ENCODE measurements at places on chromosomes 5 and 9.

GRCh38 chr9:85534340-85534739 is 207.4 kb downstream of the AGTPBP1 start:
- no peak for DNase-seq

- no peak for DNase-seq
These were observed 80.1 kb upstream of the PLPP6 start for GRCh38 chr9:4581861-4582565.

DNA sequence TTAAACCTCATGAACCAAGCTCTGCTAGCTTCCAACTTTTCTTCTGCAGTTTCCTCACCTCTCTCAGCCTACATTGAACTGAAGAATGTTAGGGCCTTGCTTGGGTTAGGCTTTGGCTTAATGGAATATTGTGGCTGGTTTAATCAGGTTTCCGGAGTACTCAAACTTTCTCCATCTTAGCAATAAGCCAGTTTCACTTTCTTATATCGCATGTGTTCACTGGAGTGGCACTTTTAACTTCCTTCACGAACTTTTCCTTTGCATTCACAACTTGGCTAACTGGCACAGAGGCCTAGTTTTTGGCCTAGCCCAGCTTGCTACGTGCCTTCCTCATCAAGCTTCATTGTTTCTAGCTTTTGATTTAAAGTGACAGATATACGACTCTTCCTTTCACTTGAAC is 81.0 kb upstream of the MAST4 start:
- DNase-seq, result no peak

DNA sequence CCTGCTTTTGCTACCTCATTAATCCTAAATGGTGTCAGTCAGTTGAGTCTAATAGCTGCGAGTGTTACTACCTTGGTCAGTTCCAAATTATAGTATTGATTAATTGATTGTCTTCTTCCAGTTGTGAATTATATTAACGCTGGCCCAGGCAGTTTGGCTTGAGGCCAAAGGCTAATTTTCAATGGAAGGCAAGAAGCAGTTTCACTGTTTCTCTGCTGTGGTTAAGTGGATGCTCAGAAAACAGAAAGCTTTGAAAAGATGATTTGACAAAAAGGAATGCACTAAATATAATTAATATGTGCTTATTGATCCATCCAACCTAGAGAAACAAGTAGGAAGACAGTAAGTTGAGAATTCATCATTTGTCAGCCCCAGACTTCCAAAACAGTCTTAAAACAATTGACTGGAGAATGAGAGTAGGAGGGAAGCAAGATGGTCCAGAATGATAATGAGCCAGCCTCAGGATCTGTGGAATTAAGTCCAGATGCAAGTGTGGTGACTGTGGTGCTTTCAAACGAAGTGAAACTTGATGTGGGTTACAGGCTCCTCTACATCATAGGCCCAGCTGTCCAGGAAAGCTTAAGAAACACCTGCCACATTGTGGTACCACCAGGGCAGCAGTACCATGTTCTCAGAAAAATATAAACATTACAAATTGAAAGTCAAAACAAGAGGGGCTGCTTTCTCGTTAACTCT is 1371.0 kb upstream of the DMAC1 start:
- no peak for DNase-seq

GRCh38 chr5:137699336-137700281 is 36.3 kb downstream of the KLHL3 start:
- DNase-seq, result no peak

- DNase-seq, result no peak
These were observed 6.4 kb upstream of the ANXA2R start for GRCh38 chr5:43046474-43046873.

- DNase-seq, result no peak
These were observed 20.5 kb upstream of the MEGF9 start for GRCh38 chr9:120734607-120735410.

DNA sequence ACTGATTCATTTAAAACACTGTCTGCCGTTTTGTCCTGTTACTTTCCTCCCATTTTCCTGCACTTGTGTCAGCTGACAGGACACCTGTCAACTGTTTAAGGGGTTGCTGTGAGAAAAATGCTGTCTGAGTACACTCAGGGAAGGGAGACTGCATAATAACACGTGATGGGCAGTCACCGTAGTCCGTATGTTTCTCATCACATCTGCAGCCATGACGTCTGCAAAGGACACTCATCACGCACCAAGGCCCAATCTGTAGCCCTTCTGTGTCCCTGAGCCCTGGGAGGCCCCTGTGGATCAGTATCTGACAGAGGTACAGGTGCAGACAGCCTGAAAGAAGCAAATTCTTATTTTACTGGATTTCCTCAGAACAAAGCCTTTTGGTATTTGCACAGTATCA is 396.3 kb downstream of the YTHDC2 start:
- DNase-seq, result no peak

GRCh38 chr5:96012399-96012798 is 50.7 kb upstream of the ELL2 start:
- DNase-seq, result no peak

DNA sequence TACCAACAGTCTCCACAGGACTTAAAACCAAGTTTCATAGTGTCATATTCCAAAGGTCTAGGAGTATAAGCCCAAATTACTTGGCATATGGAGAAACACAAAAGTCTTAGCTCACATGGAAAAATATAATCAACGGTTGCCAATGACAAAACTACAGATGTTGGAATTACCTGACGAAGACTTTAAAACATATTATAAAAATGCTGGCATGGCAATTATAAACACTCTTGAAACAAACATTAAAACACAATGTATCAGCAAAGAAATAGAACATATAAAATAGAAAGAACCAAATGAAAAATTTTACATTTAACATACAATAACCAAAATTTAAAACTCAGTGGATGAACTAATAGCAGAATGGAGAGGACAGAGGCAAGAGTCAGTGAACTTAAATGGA is 7.9 kb upstream of the WDR41 start:
- no peak for DNase-seq

DNA sequence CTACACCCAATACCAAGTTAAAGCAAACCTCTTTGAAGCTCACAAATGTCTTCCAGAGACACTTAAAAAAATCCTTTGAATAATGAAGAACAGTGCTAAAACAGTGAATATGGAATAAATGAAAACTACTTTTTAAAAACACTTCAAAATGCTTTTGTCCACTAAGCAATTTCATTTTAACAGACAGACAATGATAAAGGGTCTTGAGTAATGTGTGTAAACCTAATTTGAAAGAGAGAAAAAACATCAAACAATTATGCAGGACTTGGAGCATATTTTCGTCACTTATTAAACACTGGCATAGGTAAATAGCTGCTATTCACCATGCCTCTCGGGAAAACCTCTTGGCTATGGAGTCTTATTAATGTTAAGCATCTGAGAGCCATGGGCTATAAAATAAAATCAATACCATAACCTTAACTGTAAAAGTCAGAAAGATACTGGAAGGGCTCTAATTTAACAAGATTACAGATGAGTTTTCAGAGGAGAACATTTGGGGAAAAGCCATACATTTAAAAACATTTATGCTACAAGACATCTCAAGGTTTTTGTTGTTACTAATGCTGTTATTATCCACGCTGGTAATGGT is 177.8 kb downstream of the NFIB start:
- no peak for DNase-seq

DNA sequence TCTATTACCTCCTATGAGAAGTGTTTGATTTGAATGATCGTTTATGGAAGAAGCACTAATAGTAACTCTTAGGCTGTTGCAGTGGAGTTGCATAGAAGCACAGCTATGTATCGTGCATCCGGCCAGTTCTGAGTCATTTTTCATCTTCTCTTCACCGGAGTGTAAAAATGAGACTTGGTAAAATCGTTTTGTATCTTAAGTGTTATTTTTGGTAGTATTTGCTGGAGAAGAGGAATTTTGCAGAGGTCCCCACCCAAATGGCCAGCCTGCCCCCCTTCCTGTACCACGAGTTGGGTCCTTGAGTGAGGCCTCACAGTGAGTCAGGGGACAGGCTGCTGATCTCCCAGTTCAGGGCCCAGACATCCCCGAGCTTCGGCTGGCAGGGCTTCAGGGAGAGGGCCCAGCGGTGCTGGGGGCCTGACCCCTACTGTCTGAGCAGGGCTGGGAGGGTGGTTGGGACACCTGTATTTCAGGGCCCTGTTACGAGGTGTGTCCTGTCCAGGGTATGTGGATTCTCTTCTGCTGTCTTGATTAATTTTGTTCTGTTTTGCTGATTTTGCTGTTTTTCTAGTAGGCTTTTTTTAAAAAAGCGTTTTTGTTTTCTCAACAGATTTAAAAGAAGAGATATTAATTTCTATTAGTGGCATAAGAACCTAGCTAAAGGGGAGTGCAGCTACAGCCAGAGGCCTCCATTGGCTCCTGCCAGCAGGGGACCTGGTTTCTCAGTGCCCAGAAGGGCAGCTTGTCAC is 210.8 kb downstream of the TRIO start:
- no peak for DNase-seq

DNA sequence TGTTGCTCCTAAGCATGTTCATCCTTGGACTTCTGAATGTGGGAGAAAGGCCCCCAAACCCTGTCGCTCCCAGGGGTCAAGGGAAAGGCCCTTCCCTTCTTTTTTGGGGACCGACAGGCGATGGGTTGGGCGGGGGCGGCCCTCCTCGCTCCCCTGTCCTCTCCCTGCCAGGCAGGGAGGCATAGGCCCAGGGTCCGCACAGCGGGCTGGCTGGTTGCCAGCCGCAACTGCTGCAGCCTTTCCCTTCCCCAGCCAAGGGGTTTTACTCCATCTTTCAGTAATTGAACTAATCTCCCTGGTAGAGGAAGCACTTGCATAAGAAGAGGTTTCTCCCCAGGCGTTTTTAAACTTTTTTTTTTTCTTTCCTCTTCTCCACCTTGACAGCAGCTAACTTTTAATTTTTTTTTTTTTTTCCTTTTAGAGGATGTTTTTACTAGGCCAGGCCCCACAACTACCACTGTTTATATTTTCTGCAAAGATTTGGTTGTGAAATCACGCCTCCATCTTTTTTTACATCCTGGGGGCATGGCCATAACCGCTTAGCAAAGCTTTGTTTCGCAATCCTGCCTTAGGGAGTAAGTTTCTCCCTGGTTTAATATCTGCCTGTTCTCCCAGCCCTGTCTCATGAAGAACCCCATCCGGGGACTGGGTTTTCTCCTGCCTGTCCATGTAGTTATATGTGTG is 216.9 kb upstream of the ZNF608 start:
- DNase-seq, result no peak

DNA sequence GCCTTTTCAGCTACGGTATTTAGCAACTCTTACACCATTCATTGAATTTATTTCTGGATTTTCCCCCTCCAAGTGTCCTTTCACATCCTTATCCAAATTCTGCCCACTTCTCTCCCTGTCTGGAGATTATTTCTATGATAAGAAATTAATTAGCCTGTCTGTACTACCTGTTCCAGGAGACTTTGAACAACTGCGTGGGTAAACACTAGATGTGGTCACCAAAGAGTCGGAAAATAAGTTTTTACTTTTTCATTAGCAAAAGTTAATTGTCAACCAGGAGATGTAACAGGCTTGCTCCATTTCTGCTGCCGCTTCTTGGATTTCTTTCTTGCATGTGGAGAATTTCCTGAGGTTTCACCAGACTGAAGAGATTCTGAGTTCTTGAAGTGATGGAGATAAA is 14.0 kb downstream of the SLC1A1 start:
- no peak for DNase-seq

DNA sequence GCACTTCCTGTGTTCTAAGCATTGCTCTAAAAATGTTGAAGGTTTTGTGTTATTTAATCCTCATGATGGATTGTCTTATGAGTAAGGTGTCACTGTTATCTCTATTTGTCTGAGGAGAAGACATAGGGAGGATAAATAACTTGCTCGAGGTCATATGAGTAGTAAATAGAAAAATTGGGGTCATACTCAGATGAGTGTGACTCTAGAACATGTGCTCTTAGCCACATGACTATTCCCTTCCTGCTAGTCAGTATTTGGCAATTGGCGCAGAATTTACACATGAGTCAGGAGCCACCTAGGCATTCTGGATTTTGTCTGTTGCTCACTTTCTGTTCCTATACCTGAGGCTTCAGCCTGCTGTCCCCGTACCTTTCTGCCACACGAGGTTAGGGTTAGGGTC is 234.6 kb upstream of the CD180 start:
- no peak for DNase-seq

- no peak for DNase-seq
These were observed 460.7 kb upstream of the MEF2C start for GRCh38 chr5:89343666-89344065.

- DNase-seq, result no peak
These were observed 39.7 kb downstream of the PCDH1 start for GRCh38 chr5:141838326-141839014.

DNA sequence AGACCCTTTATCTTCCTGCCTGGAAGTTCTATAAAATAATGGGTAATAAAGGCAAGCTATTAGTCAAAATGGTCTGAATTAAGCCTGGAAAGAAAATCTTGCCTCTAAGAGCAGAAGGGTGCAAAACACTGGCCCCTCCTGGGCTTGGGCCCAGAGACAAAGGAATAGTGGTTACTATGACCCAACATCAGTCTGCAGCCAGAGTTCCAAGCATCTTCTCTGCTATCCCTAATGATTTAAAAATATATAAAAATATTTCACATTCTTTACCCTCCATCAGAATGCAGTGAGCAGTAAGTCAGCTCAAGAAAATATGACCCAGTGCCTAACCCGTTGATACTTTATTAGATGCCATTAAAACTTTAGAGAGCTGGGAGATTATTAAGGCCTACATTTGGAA is 14.7 kb downstream of the TNFAIP8 start:
- no peak for DNase-seq

GRCh38 chr5:90830058-90830457 is 271.5 kb downstream of the ADGRV1 start:
- no peak for DNase-seq

DNA sequence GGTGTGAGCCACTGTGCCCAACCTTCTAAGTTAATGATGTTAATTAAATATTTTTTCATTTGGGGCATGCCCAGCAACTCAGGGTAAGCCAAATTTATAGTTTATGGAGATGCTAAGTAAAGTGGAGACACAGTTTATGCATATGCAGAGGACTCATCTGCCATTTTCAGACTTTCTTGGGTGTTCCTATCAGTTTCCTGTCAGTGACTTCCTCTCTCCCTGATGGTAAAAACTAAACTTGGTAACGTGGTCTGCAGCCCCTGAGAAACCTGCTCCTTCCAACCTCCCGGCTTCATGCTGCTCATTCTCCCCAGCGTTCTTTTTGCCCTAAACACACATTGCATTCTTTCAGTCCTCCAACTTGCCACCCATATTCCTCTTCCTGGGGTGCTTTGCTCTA is 48.4 kb upstream of the TUT7 start:
- DNase-seq, result no peak

- DNase-seq, result no peak
These were observed 26.9 kb upstream of the CEMIP2 start for GRCh38 chr9:71795097-71795813.

GRCh38 chr5:131525805-131526204 is 109.2 kb downstream of the RAPGEF6 start:
- no peak for DNase-seq

DNA sequence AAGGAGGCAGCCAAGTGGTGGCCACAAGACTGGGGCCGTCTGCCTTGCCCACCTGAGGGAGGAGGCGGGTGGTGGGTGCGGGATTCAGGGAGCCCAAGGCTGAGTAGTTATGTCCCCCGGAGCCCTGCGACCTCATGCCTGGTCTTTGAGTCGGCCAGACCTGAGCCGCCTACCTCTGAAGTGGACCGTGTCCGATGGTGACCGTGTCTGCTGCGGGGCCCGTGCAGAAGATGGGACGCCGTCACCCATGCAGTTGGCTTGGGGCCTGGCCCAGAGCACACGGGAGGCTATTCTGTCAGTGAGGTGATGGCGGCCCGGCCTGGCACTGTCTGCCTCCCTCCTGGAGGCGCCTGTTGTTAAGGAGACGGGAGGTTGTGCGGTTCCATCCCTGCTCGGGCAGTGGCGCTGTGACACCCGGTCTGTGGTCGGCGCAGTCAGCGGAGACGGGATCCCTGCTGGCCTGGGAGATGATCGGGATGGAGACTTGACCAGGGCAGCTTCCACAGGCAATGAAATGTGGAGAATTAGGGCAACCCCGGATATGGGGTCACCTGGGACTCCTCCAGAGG is 62.5 kb upstream of the FCN2 start:
- DNase-seq, result no peak
